ENCODE measurements at places on chromosomes 4 and X.
A peak's percentile ranks its signal among the peaks of the same experiment; 100 is the strongest.

GRCh38 chr4:3362431-3363287 is 69.8 kb downstream of the RGS12 start:
- no peak for DNase-seq

DNA sequence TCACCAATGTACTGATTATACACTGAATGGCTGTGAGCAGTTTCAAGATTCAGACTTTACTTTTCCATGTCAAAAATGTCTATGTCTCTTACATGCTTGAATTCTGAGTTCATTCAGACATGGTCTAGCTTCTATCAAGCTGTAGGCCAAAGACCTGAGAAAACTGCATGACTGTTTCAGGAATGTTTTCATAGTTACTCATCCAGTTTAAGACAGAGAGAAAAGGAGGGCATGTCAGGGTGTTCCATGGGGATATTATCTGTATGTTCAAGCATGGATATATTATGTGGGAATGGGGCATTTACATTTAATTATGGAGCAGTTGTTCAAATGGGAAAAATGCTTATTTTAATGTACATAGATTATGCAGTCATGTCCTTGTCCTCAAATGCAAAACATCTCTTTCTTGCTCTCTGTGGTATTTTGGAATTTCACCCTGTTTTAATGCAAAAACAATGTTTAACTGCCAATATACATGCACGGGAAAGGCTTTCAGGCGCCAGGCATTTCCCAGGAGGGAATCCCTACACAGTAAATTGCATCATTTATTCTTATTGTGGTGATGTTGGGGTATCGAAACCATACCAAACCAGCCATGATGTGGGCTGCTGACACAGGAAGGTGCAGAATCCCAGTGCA is 429.1 kb upstream of the INTU start:
- peak; percentile 70 for DNase-seq

DNA sequence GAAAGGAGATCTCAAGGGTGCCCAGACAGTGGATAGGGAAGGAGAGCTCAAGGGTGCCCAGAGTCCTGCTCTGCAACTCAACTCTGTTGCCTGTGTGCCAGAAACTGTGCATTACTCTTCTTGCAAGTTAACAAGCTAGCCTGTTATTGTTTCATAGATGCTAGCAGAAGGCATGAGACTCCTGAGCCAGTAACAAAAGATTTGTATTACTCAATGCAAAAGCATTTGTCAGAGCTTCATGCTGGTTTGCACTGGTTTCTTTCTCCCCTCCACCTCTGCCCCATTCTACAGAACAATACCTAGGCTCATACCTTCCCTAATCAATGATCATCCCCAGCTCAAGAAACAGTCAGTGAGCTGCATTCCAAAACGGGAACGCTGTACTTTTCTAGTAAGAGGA is 124.5 kb upstream of the NEIL3 start:
- DNase-seq = peak; percentile 20

DNA sequence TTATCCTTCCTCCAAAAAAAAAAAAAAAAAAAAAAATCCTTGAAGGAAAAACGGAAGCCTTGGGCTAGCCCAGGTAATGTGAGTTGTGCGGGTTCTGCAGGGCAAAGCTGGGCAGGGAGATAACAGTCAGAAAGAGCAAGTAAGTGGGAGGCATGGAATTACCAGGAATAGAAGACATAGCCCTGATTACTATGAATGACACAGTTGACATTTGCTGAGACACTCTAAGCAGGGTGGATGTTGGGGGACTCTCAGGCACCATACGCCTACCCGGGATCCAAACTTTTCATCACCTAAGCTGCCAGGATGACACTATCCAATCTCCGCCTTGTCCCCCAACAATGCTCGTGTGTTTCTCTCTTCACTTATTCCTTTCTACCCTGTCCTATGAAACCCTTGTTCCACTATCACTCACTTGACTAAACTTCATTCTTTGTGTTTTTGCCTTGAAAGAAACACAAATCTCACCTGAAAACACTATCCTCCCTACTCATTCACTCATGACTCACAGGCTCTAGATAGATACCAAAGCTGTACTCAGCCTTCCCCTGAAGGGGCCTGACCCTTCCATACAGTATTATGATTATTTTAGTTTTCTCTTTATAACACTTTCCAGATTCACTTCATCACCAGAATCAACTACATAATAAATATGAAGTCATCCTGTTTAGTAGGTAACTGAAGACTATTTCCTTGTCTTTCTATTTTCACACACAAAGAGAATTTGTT is 158.4 kb downstream of the INPP4B start:
- no peak for DNase-seq

GRCh38 chrX:71183341-71183740 is 38.7 kb downstream of the NLGN3 start:
- no peak for DNase-seq

GRCh38 chr4:153024466-153024865 is 88.3 kb downstream of the FHDC1 start:
- DNase-seq = no peak

DNA sequence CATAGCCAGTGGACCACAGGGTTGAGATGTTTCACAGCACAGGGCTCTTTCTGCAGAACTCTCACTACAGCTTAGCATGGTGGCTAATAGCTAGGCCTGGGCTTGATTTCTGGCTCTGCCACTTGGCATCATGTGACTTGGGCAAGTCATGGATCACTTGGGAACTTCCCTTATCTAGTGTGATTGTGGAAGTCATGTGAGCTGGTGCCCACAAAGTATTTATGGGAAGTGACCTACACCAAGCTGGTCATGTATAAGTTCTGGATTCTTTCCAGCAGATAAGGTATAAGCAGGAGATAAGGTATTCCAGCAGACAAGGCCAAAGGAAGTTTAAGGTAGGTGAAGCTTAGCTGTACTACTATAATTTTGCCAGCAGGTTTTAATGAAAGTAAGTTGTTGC is 61.0 kb downstream of the REELD1 start:
- no peak for DNase-seq

DNA sequence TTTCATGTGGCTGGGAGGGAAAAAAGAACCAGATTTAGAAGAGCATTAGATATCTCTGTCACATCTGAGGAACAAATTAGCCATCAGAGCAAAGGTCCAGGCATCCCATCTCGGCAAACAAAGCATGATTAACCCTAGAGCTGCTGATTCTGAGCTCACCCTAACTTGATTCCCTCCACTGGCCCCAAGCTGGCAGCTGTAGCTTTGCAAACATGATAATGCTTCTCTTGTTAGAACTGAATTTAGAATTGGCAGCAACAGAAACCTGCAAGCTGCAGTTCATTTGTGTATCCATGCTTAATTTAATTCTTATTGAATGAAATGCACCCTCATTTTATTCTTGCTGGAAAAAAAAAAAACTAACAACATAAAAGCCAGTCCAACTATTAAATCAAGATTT is 289.2 kb downstream of the IL1RAPL1 start:
- DNase-seq = no peak

- no peak for DNase-seq
These were observed 37.0 kb upstream of the CWH43 start for GRCh38 chr4:48949086-48949485.

DNA sequence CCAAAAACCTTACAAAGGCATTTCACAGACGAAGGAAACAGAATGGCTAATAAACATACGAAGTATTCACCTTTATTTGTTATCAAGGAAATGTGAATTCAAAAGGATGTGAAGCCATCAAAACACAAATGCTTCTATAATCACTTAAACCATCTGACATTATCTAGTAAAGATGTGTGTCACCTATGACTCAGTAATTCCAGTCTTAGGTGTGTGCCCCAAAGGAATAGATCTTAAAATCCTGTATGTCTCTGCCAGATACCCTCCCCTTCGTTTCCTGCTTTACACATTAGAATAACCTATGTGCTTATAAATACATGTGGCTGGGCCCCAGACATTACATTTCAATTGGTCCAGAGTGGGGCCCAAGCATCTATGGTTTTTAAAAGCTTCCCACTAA is 41.8 kb upstream of the CEP135 start:
- peak; percentile 35 for DNase-seq

DNA sequence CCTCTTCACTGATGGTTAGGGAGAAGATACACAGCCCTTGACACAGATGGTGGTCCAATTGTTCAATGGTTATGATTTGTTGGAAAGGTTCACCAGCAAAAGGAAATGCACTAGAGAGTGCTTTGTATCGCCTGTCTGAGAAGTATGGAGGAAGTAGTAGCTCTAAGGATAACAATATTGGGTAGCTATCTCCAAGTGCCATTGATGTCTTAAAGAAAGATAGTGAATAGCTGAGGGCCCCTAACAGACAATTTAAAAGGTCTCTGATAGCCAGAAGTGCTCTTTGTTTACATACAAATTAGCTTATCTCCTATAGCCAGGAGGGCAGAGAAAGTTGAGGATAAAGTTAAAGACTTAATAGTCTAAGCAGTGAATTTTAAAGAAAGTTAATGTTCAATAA is 33.9 kb upstream of the BLTP1 start:
- DNase-seq = no peak

GRCh38 chr4:16627999-16628398 is 270.4 kb downstream of the LDB2 start:
- peak; percentile 97 for DNase-seq

DNA sequence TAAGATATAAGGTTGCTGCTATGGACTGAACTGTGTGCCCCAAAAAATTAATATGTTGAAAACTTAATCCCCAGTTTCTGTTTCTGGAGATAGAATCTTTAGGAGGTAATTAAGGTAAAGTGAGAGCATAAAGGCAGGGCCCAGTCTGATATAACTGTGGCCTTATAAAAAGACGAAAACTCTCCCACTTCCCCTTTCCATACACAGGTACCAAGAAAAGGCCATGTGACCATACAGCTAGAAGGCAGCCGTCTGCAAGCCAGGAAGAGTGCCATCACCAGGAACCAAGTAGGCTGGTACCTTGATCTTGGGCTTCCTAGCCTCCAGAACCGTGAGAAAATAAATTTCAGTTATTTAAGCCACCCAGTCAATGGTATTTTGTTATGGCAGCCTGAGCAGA is 550.3 kb downstream of the SMARCA1 start:
- DNase-seq = no peak

- DNase-seq = no peak
These were observed 89.8 kb upstream of the PRKG2 start for GRCh38 chr4:81304871-81305270.
